ENCODE measurements at places on chromosomes 5 and 9.

DNA sequence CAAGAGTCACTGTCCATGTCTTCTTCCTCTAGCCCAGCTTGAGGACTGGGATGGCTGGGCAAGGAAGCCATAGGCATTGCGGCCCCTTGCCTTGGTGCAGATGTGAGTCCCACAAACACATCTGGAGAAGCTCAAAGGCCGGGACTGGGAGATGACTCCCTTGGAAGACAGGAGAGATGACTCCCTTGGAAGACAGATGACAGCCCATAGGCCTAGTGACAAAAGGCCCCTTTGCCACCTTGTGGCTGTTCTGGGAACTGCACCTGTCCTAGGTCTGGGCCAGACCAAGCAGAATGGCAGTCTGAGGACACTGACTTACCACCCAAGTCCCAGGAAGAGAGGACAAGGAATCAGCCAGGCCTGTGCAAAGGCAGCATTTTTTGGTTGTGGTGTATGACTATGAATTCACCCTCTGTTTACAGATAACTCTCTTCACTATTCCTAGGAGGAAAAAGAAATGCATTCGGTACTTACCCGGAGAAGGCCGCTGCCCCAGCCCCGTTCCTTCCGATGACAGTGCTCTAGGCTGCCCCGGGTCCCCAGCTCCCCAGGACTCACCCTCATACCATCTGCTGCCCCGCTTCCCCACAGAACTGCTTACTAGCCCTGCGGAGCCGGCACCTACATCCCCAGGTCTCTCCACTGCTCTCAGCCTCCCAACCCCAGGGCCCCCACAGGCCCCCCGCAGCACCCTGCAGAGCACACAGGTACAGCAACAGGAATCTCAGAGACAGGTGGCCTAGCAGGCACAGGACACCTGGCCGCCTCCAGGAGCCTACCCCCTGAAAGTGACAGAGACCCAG lies 30.8 kb downstream of the SKP1 start:
- DNase-seq: peak; percentile 84

DNA sequence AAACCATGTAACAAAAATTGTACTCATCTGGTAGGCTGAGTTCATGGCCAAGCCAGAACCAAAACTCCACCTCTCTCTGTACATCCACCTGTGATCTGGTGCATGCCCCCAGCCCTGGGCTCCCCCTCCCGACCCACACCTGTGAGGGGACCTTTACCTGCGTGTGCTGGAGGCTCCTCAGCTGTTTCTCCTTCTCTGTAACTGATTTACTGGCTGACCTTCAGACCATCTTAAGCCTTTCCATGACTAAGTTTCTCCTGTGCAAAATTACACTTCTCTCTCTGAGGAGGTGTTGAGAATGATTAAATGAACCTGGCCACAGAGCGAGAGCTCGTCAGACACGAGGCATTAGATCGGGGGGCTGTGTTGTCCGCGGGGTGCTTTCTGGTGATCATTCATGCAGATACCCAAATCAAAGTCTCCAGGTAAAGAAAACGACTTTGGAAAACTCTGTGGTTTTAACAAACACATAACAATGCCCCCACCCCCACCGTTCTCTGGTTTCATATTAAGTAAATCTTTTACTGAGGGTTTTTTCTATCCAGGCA lies 136.4 kb downstream of the SEMA5A start:
- DNase-seq: no peak

- no peak for DNase-seq
Observed at GRCh38 chr5:60687927-60688720, 11.8 kb downstream of the DEPDC1B start.

DNA sequence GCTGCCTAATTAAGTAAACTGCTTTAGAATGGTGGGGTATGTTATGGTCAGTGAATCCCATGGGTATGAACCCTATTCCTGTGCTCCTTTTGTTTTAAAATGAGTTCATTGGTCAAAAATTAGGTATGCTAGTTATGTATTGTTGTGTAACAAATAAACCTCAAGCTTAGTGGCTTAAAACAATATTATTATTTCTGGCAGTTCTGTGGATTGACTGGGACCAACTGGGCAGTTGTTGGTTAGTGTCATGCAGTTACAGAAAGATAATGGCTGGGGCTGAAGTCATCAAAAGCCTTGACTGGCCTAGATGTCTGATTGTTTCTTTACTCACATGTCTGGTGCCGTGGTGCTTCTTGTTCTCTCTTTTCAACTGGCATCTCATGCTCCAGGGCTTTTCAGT lies 8.9 kb upstream of the PTAR1 start:
- no peak for DNase-seq

GRCh38 chr9:130445268-130445983 lies 665 bp downstream of the ASS1 start:
- no peak for DNase-seq

DNA sequence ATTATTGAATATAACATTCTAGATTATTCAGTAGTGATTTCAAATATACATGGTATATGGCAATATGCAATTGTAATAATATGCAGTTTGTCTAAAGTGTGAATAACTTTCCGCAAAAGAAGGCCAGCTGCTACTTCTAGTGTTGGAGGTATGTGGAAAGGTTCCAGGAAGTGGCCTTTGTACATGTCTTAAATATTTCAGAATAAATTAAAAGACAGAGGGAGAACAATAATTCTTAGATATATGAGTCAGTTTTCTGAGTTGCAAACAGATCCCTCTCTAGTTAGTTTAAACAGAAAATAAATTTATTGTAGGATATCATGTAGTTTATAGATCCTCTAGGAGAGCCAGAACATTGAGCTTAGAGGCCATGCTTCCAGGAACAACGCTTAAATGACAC lies 210.8 kb upstream of the ELL2 start:
- no peak for DNase-seq

GRCh38 chr9:112548051-112548440 lies 61.4 kb downstream of the KIAA1958 start:
- no peak for DNase-seq
